ENCODE measurements at places on chromosomes 3 and 15.

DNA sequence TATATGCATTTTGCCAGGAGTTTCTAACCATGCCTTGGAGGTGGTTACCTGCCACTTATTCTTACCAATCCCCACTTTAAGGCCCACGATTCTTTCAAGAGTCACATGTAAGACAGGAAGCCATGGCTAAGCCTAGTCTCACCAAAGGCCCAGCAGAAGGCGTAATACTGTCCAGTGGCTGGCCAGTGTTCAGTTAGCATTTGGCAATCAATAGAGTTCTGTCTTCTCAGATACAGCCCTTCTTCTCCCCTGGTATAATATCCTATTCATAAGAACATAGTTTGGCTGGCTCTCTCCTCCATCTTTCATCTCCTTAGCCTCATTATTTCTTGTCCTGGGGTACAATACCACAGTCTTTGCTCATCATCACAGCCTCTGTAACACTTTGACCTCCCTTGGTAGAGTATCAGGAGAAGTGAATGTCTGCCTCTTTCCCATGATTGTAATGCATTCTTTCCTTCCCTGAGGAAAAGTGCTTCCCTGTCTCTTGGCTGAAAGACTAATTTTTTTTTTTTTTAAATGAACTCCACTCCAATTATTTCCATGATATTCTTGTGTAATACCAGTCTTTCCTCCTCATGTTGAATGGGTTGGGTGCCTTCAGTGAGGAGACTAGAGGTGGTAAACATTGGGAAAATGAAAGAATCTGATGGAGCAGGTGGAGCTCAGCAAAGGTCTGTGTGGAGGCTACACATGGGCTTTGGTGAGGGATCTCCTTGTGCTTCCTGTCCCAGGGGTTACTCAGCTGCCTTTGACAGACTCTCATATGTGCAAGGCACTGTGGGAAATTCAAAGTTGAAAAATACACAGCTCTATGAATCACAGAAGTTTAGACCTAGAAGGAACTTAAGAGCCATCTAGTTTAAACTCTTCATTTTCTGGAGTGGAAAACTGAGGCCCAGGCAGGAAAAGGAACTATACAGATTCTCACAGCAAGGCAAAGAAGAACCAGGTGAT, 218.2 kb downstream of the P3H2 start:
- DNase-seq = no peak

- no peak for DNase-seq
Measured at GRCh38 chr15:63060699-63061098, 18.2 kb downstream of the TPM1 start.

GRCh38 chr3:3902161-3902560, 102.9 kb downstream of the LRRN1 start:
- DNase-seq = no peak

GRCh38 chr3:113231827-113232253, 20.5 kb downstream of the BOC start:
- DNase-seq = no peak

- no peak for DNase-seq
Measured at GRCh38 chr15:93088200-93088980, 621 bp downstream of the RGMA start.

GRCh38 chr15:68598171-68599152, 19.7 kb downstream of the CORO2B start:
- DNase-seq = no peak

GRCh38 chr15:92069308-92070250, 216.1 kb downstream of the SLCO3A1 start:
- no peak for DNase-seq

Data from Karpas-422 (cell line).